Activated T-helper 17 cell treated with anti-CD3 and anti-CD28 coated beads, Interleukin-2, amount 50 U/mL, for 72 hours (primary cell): ENCODE measurements at places on chromosomes 16 and 17. TPM values are rescaled to one million over a fixed set of nuclear protein-coding genes. Genes with fewer than 3 reads are reported as not detected.
A peak's percentile ranks its signal among the peaks of the same experiment; 100 is the strongest.

GRCh38 chr16:1776991-1777374 lies 4.0 kb upstream of the MRPS34 start:
- no peak for ATAC-seq

DNA sequence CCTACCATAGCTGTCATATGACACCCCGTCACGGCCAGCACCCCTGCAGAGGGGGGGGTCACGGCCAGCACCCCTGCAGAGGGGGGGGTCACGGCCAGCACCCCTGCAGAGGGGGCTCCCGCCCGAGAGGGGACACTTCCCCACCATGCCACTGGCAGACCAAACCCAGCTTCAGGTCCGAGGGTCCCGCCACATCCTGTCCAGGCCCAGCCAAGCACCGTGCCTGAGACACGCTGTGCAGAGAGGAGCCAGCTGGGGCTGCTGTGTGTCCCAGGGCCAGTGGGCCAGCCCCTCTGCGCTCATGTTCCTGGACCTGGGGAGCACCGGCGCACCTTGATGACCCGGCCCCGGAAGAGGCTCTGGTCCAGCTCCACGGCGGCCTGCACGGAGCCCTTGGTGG lies 1.9 kb downstream of the PABPN1L start:
- ATAC-seq: no peak

Gene DLX3
- total RNA-seq: not detected

DNA sequence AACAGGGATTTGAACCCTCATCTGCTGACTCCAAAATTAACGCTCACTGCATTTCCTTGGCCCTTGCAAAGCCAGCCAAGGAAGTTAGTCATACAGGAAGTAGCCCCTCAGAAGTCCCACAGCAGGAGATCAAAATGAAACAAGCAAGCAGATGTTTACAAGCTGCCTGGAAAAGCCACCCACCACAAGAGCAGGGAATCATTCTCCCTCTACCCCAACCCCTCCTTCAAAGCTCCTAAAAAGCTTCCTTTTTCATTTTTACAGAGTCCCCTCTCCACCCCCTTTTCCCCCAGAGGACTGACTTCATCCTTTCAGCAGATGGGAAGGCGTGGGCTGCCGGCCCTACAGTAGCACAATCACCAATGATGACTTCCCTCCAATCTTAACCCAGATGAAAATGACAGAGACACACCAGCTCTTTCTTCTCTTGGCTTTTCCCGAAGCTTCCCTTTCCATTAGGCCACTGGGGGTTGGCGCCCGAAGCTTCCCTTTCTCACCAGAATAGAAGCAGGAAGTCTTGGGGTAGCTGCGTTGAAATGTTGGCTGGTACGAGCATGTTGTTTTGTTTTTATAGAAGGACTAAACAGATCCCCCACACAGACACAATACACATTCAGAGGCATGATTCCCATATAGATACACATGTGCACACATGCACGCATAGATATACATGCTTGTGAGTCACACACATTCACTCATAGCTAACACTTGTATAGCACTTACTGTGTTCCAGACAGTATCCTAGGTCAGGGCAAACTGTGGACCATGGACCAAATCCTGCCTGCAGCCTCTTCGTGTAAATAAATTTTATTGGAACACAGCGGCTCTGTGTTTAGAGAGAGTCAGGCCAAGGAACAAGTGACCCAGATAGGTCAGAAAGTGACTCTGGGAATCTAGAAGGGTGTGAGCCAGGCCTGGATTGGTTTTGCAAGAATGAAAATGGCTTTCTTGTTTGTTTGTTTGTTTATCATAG lies 17.4 kb downstream of the ITPRIPL2 start:
- peak; percentile 14 for ATAC-seq

DNA sequence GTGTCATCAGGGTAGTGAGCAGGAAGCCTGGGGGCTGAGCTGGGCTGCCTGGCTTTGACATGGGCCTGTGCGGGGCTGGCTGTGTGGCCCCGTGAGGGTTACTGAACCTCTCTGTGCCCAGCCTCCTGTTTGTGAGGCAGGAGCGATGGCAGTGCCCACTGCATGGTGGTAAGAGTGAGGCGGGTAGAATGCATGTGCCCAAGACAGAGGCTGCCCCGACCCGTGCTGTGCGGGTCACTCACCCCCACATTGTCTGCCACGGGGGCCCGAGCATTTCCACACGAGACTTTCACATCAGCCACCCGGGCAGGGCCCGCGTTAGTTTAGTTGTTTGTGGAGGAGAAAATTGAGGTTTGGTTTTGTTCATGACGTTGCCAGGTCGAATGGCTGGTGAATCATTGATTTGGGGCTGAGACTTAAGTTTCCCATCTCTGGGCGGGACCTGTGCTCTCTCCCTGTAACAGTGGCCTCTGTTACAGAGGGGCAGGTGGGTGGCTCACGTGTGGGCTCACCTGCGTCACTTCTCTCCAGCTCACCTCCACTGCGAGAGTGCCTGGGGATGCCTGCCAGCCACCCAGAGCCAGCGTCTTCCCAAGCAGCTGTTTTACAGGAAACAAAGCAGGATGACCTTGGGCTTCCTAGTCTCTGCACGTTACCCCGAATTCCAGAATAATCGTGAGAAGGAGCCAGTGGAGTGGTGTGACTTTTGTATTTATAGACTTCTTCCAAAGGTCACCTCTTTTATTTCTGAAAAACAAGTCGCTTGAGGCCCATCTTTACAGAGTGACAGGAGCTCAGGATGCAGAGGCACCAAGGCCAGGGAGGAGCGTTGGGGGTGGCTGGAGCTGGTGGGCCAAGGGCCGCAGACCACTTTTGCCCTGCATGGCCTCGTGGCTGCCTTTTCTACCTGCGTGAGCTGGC lies 150.6 kb downstream of the RPTOR start:
- peak; percentile 93 for ATAC-seq

Gene SCNN1B
- not detected for total RNA-seq

DNA sequence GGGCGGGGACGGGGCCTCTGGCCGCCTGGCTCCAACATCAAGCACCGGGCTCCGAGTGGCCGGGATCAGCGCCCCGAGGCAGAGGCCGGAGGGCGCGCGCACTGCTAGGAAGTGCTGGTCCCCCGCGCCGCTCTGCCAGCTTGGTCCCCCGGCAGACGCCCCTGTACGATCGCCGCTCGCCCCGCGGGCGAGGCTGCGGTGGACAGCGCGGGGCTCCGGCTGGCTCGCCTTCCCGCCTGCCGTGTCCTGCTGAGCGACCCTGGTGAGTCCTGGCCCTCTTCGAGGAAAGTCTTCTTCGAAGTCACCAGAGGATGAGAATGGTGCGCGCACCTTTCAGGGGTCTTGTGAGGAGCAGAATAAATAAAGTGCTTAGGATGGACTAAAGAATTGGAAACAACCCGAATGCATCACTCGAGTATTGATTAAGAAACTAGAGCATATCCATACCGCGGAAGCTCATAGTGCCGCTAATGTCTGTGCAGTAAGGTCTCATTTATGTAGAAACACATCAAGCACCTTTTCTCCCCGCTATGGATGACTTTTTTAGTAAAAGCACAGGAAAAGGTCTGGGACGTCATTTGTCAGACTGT lies 392 bp downstream of the ZNF213 start:
- ATAC-seq: peak; percentile 59
